ENCODE measurements at places on chromosomes 7 and 10. TPM values are rescaled to one million over a fixed set of nuclear protein-coding genes. Genes with fewer than 3 reads are reported as not detected.

DNA sequence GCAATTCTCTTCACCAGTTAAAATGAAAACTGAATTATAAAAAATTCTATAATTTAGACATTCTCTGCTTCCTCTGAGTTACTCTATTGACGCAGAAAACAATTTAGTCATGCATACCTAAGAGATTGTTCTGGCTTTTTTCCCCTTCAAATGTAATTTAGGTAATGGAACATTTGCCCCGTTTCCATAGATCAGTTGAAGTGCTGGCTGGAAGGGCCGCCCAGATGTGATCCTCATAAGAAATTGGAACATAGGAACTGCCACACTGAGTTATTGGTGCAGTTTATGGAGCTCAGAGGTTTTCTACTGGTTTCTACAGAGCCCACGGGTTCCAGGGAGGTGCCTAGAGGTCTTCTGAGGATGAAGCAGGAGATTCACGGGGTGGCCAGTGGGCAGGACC is 581.7 kb downstream of the SDK1 start:
- DNase-seq: no peak

DNA sequence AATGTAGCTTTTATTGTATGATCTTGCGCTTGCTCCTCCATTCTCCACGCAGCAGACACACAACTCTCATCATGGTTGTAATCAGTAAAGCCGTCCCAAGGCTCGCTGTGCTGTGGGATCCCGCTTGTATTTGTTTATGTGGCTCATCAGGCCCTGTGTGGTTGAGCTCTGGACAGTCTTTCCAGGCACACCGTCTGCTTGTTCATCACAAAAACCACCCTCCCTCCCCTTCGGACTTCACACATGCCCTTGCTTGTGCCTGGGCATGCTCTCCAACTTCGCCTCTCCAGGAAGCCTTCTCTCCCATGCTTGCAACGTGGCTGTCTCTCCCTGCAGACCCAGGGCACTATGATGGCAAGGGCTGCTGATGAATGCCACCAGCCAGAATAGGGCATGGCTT is 62.4 kb downstream of the HK1 start:
- no peak for DNase-seq

DNA sequence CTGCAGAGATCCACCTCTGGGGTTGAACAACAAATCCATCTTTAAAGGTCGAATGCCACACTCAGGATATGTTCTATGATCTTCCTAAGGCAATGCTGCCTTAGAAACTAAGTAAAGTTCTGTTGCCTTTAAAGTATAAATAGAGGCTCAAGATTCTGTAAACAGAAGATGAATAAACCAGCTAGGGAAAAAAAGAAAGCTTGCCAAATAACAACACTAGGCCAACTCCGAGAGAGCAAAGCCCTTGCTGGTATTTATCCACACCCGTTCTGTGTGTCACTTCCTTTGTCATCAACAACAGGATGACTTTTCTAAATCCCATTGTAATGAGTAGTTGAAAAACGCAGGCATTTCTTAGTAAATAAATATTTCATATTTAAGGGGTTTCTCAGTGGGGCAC is 330.0 kb upstream of the GLI3 start:
- DNase-seq: no peak

GRCh38 chr7:66296557-66296956 is 91.4 kb downstream of the TPST1 start:
- no peak for DNase-seq

DNA sequence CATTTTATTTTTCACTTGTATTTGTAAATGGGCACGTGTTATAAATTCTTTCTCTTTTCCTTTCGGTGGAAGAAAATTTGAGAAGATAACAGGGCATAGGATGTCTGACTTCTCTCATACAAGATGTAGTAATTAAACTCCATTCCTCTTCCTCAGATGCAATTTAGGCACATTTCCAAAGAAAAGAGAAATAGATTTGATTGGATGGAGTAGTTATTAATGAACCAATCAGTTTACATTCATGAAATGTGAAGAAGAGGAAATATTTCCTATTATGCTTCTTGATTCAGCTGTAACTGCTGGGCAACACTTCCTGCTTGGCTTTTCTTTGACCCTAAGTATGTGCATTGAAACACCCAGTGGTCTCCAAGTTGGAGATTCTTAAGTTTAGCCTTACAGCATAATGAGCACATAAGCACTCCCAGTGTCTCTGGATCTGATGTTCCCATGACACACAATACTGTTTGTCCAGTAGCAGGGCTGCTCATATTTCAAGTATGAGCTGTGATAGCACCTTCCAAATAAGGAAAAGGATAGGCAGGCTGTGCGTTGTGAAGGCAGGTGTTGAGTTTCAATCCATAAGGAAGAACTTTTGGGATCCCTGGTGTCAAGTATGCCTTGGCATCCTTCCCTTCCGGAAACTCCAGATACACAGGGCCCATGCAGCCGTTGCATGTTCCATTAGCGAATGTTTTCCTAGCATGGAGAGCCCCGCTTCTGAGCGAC is 33.4 kb upstream of the COBL start:
- no peak for DNase-seq

DNA sequence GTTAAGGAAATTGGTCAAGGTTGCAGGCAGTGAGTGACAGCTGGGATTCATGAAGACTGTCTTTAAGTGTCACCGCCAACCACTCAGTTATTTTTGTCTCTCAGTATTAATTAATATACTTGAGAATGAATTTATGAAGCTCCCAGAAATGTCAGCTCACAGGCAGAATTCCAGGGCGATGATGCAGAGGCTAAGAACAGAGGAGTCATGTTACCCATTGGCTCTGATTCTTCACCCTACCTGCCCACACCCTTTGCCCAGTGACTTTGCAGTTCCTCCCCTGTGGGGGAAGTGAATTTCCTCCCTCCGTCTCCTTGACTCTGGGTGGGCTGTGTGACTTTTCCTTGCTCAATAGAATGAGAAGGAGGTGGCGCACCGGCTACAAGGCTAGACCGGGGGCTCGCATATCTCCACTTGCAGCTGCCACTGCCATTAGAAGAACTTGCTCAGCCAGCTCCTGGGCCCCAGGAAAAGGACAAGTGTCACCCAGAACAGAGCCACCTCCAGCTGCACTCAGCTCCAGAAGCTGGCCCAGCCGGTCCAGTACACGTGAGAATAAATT is 157.1 kb upstream of the PRKCQ start:
- DNase-seq: no peak

DNA sequence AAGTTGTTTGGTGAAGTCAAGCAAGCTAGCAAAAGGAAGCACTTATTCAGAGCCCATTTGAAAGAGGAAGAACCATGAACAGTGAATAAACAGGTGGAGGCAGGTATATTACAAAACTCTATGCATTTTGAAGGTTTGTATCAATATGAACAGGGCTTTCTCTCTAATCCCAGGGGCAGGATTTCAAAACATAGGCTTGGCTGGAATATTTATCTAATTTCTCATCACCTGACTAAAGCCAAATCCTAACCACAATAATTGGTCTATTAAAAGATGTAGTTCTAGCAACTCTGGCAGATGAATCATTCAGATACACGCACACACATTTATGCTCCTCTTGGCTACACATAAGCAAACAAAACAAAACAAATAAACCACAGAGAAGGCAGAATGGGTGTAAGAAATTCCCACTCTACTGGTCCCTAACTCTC is 554.4 kb downstream of the INHBA start:
- no peak for DNase-seq

DNA sequence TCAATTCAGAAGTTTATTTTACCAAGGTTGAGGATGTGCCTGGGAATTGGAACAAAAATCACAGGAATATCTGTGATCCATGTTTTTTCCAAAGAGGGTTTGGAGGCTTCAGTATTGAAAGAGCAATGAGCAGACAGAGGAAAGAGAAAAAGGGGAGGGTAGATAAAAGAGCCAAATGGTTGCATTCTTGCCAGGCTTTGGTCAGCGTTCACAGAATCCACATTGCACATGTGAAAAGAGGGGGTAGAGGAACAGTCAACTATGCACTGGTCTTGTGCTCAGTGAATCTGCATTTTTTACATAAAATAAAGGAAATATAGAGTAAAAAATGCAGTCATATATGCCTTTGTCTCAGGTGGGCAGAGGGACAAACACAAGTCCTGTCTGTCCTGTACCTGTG is 20.6 kb upstream of the ERCC6 start:
- no peak for DNase-seq

GRCh38 chr7:97015756-97016380 is 8.8 kb downstream of the DLX5 start:
- DNase-seq: no peak

GRCh38 chr10:4219901-4220300 is 434.9 kb upstream of the KLF6 start:
- DNase-seq: no peak

DNA sequence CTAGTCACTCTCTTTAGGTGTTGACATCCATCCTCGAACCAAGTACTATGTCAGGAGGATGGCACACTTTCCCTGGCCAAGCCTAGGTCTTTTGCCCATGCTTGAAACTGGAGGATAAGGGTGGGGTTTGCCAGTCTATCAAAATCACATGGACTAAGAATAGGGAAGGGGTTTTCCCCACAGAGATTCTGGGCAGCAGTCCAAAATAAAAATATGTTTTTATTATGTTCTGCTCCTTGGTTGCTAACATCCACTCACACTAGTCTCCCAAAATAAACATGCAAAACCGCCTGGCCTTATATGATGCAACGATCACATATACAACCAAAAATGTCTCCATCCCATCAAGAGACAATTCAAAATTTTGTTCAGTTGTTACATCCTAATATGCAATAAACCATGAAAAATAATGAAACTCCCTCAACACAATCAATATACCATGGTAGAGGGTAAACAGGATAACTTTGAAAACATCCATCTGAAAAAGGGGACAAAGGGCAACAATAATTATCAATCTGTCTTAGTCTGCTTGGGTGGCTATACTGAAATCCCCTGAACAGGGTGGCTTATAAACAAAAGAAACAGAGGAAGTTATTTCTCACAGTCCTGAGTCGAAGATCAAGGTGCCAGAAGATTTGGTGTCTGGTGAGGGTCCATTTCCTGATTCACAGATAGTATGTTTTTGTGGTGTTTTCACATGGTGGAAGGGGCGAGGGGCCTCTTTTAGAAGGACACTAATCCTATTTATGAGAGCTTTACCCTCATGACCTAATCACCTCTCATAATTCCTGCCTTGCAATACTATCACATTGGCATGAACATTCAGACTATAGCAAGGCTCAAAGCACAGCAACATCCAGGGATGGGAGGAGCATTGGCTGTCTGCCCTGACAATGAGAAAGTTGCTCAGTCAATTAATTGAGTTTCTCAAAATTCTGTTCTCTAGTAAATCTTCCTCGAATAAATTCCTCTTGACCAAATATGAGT is 159.3 kb downstream of the ETV1 start:
- DNase-seq: no peak

- DNase-seq: no peak
Measured at GRCh38 chr10:128526791-128527375, 400.7 kb upstream of the MKI67 start.

DNA sequence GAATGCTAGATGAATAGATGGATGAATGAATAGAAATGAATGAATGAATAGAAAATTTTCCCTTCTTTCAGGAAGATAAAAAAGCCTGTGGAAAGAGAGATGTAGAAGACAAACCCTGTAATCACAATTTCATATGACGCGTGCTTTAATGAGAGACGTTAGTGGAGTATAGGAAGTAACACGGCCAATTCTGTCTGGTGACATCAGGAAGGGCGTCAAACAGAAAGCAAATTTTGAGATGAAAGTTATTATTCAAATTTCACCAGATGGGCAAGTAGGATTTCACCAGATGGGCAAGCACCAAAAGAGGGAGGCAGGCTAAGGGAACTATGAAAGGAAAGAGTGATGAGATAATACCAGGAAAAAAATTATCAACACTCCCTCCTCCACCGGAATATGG is 128.9 kb upstream of the PRSS1 start:
- DNase-seq: no peak

DNA sequence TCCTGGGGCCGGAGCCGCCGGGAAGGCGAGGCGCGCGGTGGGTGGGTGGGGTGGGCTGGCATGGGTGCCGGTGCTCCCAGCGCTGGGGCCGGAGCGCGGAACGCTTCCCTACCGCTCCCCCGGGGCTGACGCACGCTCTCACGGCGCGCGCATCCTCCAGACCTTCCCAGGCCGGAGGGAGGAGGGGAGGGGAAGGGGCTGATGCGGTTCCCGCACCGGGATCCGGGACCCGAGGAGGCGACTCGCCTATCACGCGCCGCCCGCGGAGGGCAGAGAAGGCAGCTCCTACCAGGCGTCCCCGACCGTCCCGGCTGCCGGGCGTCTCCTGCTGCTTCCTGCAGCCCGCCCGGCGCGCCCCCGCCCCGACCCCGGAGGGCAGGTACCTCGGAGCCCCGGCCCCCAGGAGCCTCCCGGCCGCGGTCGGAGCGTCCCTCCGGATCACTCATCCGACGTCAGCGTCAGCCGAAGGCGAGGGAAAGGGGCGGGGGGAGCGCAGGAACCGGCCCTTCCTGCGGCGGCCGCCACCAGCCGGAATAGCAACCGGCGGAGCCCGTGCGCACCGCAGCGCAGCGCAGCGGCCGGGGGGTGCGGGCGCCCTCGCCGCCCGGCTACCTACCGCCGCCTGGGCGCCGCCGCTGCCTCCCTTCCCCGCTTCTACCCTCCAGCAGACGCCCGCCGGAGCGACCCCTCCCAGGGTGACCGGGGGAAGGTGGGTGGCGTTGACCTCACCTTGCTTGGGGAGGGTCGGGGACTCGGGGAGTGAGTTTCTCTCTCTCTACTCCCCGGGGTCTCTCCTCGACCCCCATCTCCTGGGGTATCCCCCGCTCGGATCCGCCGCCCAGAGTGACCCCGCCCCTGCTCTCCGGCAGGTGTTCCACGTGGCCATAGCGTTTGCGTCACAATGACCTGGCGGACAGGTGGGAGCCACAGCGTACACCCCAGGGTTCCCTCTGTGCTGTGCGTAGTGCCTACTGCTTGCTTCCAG is at the start of gene ICA1:
ICA1 (minus strand) TSS at position 457 of the 985 bp plus-strand sequence. CDS start 26,241 bp downstream, outside the sequence.
- peak; percentile 5 for DNase-seq

- DNase-seq: no peak
Measured at GRCh38 chr10:120456626-120457430, at the start of gene PLPP4. Gene PLPP4, plus strand, starts transcription at chr10:120457227. Its CDS starts 79 bp downstream, at chr10:120457306.

DNA sequence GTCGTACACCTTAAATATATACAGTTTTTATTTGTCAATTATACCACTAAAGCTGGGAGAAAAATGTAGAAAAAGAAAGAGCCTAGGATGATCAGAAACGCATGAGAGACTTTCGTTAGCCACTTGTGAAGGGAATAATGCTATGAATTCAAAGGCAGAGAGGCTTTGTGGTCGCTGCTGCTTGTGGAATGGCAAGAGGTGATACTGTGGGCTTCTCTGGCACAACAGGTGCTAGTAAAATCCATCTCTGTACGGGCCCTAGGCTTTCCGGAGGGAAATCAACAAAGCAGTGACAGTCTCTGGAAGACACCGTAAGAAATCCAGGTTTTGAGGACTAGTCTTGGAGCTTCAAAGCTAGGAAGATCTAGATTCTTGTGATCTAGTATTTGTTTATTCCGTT is 52.6 kb downstream of the LRRC72 start:
- DNase-seq: no peak

TLX1 gene
- total RNA-seq: not detected

HOXA5 gene
- total RNA-seq: not detected

NFE2L3 gene
- 10.9 TPM for total RNA-seq

PRPS1L1 gene
- total RNA-seq: not detected

PAPSS2 gene
- total RNA-seq: not detected

RBM28 gene
- total RNA-seq: 28.3 TPM

TRIL gene
- not detected for total RNA-seq

SH3PXD2A gene
- 15.4 TPM for total RNA-seq

HOGA1 gene
- not detected for total RNA-seq

ETV1 gene
- 0.07 TPM for total RNA-seq

RINT1 gene
- total RNA-seq: 25.5 TPM

MDH2 gene
- 70.6 TPM for total RNA-seq

TMEM270 gene
- total RNA-seq: not detected

GJC3 gene
- 0.35 TPM for total RNA-seq

BLOC1S2 gene
- total RNA-seq: 58.4 TPM

All from CD4-positive, CD25-positive, alpha-beta regulatory T cell (primary cell).